Testis (tissue), 5 donors: ENCODE measurements at places on chromosomes 7 and 10.

DNA sequence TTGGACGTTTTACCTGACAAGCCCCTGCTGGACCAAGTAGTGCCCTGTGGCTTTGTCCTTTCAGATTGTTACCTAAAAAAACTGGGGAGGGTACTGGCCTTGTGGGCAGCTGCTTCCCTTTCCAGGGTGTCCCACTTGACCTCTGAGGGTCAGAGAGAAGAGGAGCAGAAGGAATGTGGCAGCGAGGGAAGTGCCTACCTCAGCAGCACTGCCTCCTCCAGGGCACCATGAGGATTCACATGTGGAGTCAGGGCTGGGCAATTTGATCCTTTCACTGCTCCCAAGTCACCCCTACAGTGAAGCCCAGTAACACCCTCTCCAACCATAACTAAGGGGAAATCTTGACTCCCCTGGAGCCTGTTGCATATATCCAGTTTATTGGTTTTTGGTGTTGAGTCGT is 64.6 kb downstream of the ITGB1 start:
- DNase-seq: no peak

DNA sequence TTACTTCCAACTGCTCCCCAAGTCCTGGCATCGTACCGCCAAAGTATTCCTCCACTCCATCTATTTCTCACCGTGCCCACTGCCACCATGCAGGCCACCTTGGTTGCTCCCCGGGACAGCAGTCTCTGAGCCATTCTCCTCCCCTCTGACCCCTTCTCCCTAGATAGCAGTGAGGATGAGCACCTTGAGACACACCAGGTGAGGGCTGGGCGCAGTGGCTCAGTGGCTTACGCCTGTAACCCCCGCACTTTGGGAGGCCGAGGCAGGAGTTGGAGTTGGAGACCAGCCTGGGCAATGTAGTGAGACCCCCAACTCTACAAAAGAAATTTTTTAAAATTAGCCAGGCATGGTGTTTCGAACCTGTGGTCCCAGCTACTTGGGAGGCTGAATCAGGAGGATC is 4.2 kb downstream of the SLC29A4 start:
- no peak for DNase-seq

- no peak for DNase-seq
Observed at GRCh38 chr10:130877126-130877525, 434.4 kb downstream of the TCERG1L start.

GRCh38 chr7:132687981-132688383 is 111.7 kb upstream of the PLXNA4 start:
- DNase-seq: no peak

- no peak for DNase-seq
Observed at GRCh38 chr10:121459622-121460453, 138.4 kb downstream of the FGFR2 start.

- no peak for DNase-seq
Observed at GRCh38 chr10:69405221-69405620, 11.5 kb downstream of the TACR2 start.

GRCh38 chr10:12482587-12482986 is 133.2 kb downstream of the CAMK1D start:
- DNase-seq: no peak

DNA sequence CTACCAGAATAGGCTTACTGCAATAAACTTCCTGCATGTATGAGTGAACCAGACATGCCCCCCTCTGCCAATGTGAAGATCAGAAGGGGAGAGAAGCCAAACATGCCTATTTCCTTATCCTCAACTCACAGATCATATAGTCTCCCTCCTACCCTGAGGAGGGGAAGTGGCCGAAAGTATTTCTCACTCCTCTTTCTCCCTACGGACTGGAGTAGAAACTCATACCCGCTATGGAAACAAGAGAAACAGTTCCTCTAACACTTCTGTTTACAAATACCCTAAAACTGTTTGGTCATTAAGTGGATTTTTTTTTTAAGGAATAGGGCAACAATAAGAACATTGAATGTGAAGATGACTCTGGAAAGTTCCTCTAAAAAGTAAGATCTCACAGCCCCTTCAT is 31.4 kb downstream of the CCNJ start:
- no peak for DNase-seq

- DNase-seq: no peak
Observed at GRCh38 chr10:67076144-67076543, 150.3 kb downstream of the LRRTM3 start.

- peak; percentile 28 for DNase-seq
Observed at GRCh38 chr10:46229144-46229563, 57.6 kb upstream of the ANTXRL start.

DNA sequence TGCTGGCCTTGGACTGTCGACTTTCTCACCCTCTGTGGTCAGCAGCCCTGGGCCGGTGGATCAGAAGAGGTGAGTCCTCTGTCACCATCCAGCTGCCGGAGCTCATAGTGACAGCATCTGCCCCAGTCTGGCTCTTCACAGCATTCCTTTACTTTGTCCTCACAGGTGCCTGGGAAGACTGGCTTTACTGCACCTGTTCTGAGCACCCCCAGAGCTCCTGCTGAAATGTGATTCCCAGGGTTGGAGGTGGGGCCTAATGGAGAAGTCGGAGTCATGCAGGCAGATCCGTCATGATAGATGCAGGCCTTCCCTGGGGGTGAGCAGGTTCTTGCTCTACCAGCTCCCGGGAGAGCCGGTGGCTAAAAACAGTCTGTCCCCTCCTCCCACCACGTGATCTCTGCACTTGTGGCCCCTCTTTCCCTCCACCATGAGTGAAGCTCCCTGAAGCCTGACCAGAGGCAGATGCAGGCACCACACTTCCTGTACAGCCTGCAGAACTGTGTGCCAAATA is 171.5 kb downstream of the ZMYND11 start:
- no peak for DNase-seq

DNA sequence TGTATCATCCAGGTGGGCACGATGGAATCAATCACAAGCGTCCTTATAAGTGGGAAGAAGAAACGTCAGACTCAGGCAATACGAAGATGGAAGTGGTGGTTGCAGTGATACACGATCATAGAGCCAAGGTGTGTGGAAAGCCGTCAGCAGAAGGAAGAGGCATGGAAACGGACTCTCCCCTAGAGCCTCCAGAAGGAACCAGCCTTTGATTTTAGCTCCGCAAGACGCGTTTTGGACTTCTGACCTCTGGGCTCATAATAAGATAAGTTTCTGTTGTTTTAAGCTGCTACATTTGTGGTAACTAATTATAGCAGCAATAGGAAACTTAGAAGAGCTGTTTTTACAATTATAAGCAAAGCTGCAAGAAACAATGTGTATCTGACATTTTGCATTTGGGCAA is 14.8 kb downstream of the FANK1 start:
- DNase-seq: no peak

GRCh38 chr10:31871266-31872065 is 57.2 kb downstream of the ARHGAP12 start:
- no peak for DNase-seq

GRCh38 chr10:98536551-98536950 is 89.8 kb upstream of the HPS1 start:
- no peak for DNase-seq

- peak; percentile 69 for DNase-seq
Observed at GRCh38 chr7:29843093-29843492, 36.8 kb downstream of the WIPF3 start.

DNA sequence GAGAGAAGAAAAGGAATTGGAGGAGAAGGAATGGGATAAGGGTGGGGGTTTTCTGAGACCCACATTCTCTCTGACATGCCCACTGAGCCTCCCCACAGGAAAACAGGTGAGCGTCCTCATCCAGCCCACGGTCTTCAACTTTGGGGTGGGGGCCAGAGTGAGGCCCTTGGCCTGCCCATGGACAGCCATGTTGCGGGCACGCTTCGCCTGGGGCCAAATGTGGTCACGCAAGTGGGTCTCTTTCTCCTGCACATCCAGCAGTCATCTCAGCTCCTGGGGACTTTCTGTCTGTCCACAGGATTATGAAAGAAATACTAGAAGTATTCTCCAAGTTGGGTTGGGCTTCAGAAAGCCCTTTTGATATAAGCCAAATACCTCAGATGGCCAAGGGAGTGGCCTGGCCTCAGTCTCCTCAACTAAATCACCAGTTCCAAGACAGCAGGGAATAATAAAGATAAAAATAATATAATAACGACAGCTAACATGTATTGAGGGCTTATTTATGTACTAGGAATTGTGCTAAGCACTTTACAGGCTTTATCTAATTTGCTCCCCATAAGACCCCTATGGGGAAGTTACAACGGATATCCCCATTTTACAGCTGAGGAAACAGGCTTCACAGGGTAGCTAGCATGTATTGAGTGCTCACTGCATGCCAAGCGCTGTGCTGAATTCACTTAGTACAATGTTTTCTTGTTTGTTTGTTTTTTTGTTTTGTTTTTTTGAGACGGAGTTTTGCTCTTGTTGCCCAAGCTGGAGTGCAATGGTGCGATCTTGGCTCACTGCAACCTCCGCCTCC is 57.2 kb upstream of the LBX1 start:
- DNase-seq: no peak

GRCh38 chr7:31370609-31371008 is 30.1 kb upstream of the NEUROD6 start:
- DNase-seq: no peak

- no peak for DNase-seq
Observed at GRCh38 chr10:97500297-97500575, 1.5 kb downstream of the UBTD1 start.

- DNase-seq: no peak
Observed at GRCh38 chr10:92662848-92663247, 26.9 kb upstream of the HHEX start.

GRCh38 chr7:87993269-87993668 is 59.2 kb downstream of the ADAM22 start:
- no peak for DNase-seq

DNA sequence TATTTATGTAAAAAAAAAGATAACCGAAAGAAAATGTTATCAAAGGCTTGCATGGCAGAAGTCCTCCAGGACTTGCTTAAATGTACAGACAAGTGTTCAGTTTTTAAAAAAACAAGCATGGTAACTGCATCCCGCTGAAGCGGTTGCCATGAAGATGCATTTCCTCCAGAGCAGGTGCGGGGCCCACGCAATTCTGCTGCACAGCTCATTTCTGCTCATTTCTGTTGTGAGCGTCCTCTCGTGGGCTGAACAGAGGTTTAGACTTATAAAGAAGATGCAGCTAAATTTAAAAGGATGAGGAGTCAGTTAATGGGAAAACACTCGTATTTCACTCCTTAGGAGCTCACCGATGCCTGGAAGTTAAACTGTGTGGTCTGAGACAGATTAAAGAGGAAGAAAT is 247.6 kb downstream of the DNAJB6 start:
- DNase-seq: no peak

GRCh38 chr7:52547308-52547910 is 488.0 kb upstream of the POM121L12 start:
- DNase-seq: no peak

DNA sequence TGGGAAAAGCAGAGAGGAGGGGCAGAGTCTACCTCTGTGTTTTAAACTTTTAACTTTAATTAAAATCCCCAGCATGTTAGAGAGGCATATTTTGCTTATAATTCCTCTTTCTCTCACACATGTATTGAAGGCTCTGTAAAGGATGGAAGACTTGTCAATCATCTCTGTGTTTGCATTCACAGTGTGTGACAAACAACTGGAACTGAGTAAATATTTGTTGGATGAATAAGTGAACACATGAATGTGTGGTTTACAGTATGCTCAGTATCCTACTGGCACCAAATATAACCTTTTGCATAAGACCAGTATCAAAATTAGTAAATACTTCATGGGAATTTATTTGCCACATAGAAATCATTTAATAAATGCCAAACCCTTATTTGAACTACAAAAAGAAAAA is 829.0 kb downstream of the GRID1 start:
- no peak for DNase-seq

GRCh38 chr10:71581376-71581775 is 138.2 kb downstream of the C10orf105 start:
- DNase-seq: no peak

DNA sequence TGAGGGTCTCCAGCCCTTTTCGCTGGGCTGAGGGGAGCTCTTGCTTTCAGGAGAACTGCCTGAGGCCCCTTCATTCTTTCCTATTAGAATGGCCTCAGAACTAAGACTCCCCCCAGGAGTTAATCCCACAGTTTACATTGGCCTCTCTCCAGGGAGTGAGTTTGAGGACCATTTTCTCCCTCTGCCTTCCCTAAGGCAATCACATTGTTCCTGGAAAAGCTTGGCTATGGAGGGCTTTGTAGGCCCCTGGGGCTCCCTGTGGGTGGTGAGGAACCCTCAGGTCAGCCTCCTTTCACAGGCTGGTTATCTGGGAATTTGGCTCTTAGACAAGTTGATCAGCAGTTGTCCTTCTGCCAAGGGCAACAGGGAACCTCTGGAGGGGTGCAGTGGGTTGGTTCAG is 343.7 kb downstream of the RPS24 start:
- no peak for DNase-seq

- DNase-seq: no peak
Observed at GRCh38 chr10:30979956-30980355, 51.7 kb downstream of the ZNF438 start.

- DNase-seq: no peak
Observed at GRCh38 chr7:88686468-88687229, 72.9 kb upstream of the ZNF804B start.

DNA sequence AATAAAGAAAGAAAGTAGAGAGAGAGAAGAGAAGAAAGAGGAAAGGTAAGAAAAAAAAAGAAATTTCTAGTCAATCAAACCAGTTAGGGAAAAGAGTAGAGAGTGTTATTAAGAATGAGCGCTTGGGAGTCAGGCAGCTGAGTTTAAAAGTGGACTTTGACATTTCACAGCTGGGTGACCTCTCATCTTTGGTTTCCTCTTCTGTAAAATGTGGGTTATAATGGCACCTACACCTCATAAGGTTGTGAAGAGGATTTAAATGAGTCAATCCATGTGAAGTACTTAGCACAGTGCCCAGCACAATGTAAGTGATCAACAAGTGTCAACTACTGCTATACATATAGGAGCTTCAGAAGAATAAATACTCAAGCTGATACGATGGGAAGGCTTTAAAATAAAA is 12.2 kb downstream of the HOXA1 start:
- no peak for DNase-seq

DNA sequence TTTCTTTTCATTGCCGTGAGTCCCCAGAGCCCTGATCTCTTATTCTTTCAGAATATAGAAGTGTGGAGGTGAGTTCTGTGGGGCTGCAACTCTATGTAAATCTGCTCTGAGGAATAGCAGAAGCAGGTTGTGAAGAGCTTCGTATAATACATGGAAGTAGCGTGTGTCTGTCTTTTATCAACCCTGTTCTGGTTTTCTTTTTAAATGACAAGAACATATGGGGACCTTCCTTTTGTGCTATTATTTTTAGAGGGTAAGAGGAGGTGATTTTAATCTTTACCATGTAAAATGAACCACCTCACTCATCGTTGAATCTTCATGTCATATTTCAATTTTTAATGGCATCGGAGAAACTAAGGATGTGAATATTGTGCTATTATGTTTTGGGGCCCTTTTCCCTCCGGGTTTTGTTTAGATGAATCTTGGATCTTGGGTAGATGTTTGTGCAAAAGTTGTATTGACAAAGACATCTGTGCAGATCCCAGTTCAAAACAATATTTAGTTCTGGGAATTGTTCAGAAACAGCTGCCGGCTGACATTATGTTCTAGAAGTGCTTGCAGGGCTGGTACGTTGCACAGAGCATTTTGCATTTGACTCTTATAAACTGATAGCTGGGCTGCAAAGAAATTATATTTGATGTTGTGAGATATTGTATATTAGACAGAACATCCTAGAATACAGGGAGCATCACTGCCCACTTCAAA is 46.7 kb downstream of the PLXDC2 start:
- DNase-seq: no peak

GRCh38 chr7:55180963-55181542 is 162.2 kb downstream of the EGFR start:
- no peak for DNase-seq
